GM23248 (cell line): ENCODE measurements at places on chromosomes 11 and 22. TPM values are rescaled to one million over a fixed set of nuclear protein-coding genes. Genes with fewer than 3 reads are reported as not detected.

Gene C11orf16
- polyA plus RNA-seq: not detected in 2 replicates

Gene SLC25A45
- 3.7 and 3.9 TPM in 2 replicates for polyA plus RNA-seq

DNA sequence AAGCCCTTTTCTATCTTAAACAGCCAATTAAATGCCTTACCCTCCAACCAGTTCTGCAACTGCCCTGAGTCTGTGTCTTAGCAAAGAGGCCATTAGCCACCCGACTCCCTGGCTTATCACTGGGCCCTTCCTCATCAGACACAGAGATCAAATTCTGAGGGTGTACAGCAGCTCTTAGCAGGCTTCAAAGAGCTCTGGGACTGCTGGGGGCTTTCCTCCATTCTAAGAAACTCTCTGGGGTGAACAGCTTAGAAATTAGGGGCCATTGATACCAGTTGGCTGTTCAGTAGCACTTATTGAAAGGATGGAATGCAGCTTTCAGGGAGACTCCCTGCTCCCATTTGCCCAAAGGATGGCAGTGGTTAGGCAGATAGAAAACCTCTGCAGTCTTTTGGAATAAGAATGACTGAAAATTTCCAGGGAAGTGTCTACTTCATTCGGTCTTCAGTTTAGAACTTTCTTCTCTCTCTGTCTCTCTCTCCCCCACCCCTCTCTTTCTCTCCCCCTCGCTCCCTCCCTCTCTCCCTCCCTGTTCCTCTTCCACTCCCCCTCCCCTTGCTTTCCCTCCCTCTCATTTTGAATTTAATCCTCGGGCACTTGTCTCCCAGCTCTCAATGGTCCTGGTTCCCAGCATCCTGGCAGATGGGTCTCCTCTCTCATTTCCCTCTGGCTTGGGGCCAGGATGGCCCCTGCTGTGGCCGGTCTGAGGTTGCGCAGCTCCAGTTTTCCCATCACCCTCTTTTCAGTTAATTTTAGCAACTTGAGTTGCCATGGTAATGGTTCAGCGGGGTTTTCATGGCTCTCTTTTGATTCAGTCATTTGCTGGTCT lies 76.4 kb downstream of the COMMD9 start:
- H3K4me1 ChIP-seq: no peaks in the 10 kb centered on the region
- H3K27ac ChIP-seq: no peak overlapping the region
- no peaks in the 10 kb centered on the region for H3K36me3 ChIP-seq
- DNase-seq: no peak
- no peak overlapping the region for H3K4me3 ChIP-seq
- H3K27me3 ChIP-seq: no peaks in the 10 kb centered on the region

DNA sequence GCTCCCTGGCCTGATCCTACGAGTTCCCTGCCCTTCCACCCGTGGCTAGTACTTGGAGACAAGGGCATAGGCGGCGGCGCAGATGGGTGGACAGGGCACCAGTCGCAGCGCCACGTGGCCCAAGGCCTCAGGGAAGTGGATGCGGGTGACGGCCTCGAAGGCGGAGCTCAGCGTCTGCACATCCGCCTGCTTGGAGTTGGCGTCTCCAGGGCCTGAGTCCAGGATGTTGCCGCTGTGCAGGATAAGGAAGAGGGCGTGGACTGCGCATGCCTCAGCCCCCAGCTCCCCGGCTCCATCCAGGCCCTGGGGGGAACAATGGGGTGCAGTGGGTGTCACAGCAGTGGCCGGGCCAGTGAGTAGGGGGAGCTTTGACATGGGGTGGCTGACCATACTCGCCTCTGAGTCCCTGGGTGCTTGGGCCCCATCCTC lies 6.6 kb downstream of the PITPNM1 start:
- no peaks in the 10 kb centered on the region for H3K27me3 ChIP-seq
- H3K4me1 ChIP-seq: no peaks in the 10 kb centered on the region
- DNase-seq: no peak
- H3K27ac ChIP-seq: no peak overlapping the region
- H3K36me3 ChIP-seq: no peaks in the 10 kb centered on the region

DNA sequence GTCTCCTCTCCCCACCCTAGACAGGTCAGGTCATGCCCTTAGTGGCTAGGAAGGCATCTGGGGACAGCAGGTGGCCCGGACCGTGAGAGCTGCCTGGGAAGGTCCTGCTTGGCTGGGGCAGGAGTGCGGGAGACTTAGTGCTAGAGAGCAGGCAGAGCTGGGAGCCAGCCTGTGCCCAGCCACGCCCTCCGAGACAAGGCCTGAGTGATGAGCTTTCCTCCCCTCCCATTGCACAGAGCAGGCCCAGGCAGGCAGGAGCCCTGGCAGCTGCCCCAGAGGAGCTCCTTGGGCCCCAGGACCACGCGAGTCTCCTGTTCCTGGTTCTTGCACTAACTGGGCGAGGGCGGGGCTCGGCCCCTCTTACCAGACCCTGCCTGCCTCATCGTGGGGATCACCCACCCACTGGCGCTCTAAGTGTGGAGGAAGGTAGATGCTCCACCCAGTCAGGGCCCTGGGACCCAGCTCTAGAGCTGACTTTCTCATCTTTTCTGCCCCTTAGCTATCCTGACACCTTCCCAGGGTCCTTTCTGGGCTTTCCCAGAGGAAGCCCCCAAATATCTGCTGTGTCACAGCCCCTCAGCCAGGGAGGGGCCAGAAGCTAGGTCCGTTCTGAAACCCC lies 44.9 kb downstream of the MACROD1 start:
- H3K27me3 ChIP-seq: no peaks in the 10 kb centered on the region
- H3K27ac ChIP-seq: no peak overlapping the region
- no peaks in the 10 kb centered on the region for H3K36me3 ChIP-seq
- peak; percentile 31 for DNase-seq

DNA sequence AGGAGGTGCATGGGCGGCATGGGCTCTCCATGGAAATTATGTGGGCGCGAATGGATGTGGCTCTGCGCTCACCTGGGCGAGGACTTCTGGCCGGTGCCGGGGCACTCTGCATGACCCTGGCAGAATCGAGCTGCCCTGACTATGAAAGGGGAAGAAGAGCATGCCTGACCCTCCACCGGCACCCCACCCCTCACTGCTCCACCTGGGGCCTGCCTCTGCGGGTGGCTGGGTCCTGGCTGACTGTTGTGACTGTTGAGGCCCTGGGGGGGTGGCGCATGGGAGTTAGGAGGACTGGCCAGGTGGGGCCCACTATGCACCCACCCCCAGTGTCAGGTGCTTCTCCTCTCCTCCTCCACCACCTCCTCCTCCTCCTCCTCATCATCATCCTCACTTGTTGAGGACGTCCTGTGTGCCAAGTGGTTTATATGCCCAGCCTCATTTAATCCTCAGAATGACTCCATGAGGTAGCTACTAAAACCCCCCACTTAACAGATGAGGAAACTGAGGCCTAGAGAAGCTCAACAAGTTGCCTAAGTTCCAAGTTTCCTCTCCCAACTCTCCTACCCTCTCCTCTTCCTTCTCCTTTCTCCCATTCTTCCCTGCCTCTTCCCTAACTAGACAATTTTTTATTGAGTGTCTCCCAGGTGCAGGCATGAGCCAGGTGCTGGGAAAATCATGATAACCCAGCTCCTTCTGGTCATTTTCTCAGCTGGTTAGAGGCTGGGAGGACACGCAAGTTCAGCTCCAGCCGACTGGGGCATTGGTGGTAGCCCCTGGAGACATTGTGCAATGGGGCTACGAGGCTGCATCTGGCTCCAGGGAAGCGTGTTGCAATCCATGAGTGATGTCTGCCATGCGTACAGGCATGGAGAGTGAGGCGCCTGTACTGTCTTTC lies 2.3 kb downstream of the MYEOV start:
- H3K36me3 ChIP-seq: no peaks in the 10 kb centered on the region
- H3K27me3 ChIP-seq: no peaks in the 10 kb centered on the region
- H3K27ac ChIP-seq: peak overlapping the region; percentile 96

- H3K27ac ChIP-seq: no peak overlapping the region
- H3K4me3 ChIP-seq: no peak overlapping the region
- H3K27me3 ChIP-seq: peaks cover 15% of the 10 kb centered on the region
- no peaks in the 10 kb centered on the region for H3K4me1 ChIP-seq
Observed at GRCh38 chr22:23359583-23360123, 179.3 kb downstream of the BCR start.

DNA sequence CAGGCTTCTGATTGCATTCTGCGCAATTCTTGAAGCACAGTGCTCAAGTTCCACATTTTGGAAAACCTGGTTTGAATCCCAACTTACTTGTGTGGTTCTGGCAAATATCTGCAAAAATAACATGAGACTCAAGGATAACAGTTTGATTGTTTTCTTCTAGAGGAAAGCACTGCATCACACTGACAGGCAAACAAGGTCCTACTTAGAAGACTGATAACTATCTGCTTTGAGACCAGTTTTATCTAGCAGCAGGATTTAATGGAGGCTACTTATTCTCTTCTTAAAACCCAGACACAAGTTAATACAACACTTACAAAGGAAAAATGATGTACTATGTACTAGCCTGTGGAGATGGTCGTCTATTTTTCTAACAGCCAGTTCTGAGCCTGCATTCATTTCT lies 41.4 kb downstream of the RIC3 start:
- no peak overlapping the region for H3K27ac ChIP-seq
- H3K4me1 ChIP-seq: no peaks in the 10 kb centered on the region
- H3K27me3 ChIP-seq: peaks cover 12% of the 10 kb centered on the region; the same call in 1 of the 2 replicates
- H3K36me3 ChIP-seq: no peaks in the 10 kb centered on the region
- no peak for DNase-seq

- no peaks in the 10 kb centered on the region for H3K4me1 ChIP-seq
- H3K27me3 ChIP-seq: no peaks in the 10 kb centered on the region
- no peak overlapping the region for H3K4me3 ChIP-seq
- no peaks in the 10 kb centered on the region for H3K36me3 ChIP-seq
- H3K27ac ChIP-seq: no peak overlapping the region
- DNase-seq: peak; percentile 36
Observed at GRCh38 chr22:19514831-19515565, 9.2 kb downstream of the CLDN5 start.

- DNase-seq: no peak
- no peak overlapping the region for H3K27ac ChIP-seq
- H3K4me3 ChIP-seq: no peak overlapping the region
- no peaks in the 10 kb centered on the region for H3K4me1 ChIP-seq
- no peaks in the 10 kb centered on the region for H3K27me3 ChIP-seq
Observed at GRCh38 chr11:126188332-126189108, 22.9 kb downstream of the RPUSD4 start.

DNA sequence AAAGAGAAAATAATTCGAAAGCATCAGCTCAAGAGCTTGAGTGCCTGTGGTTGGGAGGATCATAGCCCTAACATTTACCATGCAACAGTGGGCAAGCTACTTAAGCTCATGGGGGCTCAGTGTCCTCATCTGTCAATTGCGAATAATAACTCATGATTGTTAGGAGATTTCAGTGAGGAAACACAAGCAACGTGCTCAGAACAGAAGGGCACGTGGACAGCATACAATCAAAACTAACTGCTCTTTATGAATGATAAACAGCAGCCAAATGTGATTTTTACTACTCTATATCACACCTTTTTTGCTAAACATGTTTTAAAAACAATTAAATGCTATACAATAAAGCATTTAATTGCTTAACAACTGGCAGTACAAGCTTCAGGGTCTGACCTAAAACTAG lies 310.1 kb upstream of the NARS2 start:
- H3K36me3 ChIP-seq: no peaks in the 10 kb centered on the region
- no peak for DNase-seq
- no peak overlapping the region for H3K27ac ChIP-seq
- no peaks in the 10 kb centered on the region for H3K4me1 ChIP-seq
